Right ventricle myocardium inferior (tissue), 1 donor: ENCODE measurements at places on chromosomes 3 and 15. TPM values are rescaled to one million over a fixed set of nuclear protein-coding genes. Genes with fewer than 3 reads are reported as not detected.

GRCh38 chr15:100033140-100033857, 300.1 kb upstream of the LYSMD4 start:
- no peak for DNase-seq

TAGLN3 gene
- total RNA-seq, result not detected

DNA sequence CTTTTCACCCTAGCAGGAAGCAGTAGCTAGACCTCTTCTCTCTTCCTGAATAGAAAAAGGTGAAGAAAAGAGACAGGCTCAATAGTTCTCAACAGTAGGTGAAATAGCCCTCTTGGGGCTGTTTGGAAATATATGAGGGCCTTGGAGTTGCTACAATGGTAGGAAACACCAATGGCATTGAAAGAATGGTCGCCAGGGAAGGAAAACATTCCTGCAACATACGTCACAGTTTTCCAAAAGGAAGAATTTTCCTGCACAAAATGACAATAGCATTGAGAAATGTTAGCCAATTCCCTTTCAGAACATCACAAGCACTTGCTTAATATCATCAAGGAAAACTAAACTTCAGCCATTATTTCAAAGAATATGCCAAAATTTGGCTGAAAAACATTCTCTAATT, 484.5 kb downstream of the IGSF11 start:
- no peak for DNase-seq

DNA sequence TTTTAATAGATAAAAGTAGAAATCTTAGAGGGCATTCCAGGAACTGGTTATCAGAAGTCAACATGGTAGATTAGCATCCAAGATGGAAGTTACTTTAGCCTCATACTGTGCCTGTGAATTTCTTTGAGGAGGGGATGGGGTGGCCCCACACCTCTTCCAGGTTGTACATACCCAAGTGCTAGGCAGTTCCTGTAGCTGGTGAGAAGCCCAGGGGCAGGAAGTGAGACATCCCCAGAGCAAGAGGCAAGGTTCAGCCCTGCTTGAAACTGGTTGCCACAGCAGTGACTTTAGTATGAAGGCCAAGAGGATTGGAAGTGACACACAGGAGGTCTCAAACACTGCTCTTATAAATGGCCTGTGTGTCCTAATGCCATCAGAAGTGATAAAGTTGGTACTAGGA, 11.9 kb downstream of the GTPBP8 start:
- DNase-seq, result no peak

GRCh38 chr3:114456742-114457141, 162.9 kb downstream of the TIGIT start:
- DNase-seq, result no peak

GRCh38 chr15:58322253-58322652, 109.5 kb upstream of the LIPC start:
- no peak for DNase-seq

DNA sequence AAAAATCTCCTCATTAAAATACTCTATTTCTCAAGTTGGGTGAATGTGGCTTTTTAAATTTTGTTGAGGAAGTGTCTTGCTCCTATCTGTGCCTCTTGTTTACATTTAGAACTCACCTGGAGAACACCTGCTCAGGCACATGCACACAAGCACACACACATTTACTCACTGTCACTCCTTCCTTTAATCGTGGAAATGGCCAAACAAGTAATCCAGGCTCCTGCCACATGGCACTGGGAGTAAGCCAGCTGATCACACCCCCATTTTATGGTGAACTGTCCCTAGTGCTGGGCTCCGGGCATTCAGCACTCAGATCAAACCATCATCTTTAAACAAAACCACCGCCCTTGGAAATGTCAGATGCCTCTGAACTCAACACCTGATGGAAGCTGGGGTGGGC, 204.7 kb upstream of the BHLHE40 start:
- DNase-seq, result no peak

LRRC2 gene
- 110 TPM for total RNA-seq

SCN11A gene
- total RNA-seq, result 0.08 TPM

STAB1 gene
- 88.1 TPM for total RNA-seq

GRCh38 chr15:101723171-101723873, 951 bp downstream of the TARS3 start:
- no peak for DNase-seq

MST1R gene
- 1.2 TPM for total RNA-seq

NEK4 gene
- total RNA-seq, result 20.4 TPM

- peak; percentile 47 for DNase-seq
These were observed 562 bp downstream of the NEO1 start for GRCh38 chr15:73052653-73053397.

GRCh38 chr3:143783851-143784370, 64.4 kb downstream of the SLC9A9 start:
- DNase-seq, result no peak

DNA sequence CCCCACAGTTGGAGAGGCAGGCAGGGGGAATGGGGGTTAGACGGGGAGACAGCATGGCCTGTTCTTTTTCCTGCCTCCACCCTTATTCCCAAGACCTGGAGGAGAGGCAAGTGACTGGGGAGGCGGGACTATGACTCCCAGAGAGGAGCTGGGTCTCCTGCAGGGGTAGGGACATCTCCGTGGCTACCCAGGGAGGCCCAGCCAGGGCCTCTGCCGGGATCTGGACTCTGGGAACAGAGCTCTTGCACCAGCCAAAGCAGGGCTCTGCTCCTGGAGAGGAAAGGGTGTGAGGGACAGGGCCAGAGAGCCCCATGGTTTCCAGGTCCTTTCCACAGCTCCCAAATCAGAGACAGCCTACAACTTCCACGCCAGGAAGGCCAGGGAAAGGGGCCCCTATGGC, 22.8 kb downstream of the CFAP100 start:
- DNase-seq, result no peak

DNA sequence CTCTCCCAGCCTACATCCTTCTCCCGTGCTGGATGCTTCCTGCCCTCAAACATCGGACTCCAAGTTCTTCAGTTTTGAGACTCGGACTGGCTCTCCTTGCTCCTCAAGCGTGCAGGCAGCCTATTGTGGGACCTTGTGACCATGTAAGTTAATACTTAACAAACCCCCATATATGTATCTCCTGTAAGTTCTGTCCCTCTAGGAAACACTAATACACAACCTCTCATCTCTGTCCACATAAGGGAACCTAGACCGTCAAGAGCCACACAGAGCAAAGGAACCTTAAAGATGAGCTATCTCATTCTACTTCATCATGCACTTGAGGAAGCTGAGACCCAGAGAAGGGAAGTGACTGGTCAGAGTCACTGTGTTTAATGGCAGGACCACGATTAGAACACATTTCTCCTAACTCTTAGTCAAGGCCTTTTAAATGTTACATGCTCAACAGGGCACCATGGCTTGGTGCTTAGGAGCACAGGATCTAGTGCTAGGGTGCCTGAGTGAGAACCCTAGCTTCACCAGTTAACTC, 50.3 kb downstream of the NPTN start:
- peak; percentile 33 for DNase-seq

DNA sequence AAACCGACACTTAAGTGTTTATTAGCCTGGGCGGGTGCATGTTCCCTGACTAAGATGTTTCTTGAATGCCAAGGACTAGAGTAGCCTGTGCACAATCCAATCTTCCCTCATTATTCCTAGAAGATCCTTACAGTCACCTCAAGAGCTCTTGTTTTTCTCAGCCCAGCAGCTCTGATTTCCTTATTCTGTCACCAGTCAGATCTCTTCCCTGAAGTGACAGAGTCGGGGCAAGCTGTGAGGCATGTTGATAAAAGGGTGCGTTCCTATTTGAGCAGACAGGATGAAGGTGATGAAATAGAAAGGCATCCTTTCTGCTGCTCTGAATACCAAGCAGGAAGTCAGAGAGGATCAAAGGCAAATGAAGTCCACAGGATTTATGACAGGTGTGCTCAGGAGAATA, 125.6 kb upstream of the MCTP2 start:
- no peak for DNase-seq

PAQR9 gene
- 13.7 TPM for total RNA-seq

- no peak for DNase-seq
These were observed 20.5 kb downstream of the ALCAM start for GRCh38 chr3:105387122-105387751.

FANCD2OS gene
- not detected for total RNA-seq

MTFMT gene
- 18.7 TPM for total RNA-seq

TGM5 gene
- total RNA-seq, result not detected

GP9 gene
- total RNA-seq, result not detected

DNA sequence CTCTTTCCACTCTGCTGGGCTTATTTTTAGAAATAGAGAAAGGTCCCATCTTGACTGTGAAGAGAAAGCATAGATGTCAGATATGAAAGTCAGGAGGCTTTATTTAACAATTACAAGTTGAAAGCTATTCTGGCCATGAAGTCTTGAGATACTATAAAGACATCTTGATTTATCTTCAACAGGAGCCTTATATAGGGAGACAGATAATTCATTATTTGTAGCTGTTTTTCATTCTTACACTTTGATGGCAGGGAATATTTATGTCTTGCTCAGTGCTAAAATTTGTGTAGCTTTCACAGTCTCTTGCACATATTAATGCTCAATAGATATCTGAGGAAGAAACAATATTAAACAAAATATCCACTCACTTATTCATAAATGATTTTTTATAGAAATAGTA, 248.8 kb downstream of the C3orf38 start:
- no peak for DNase-seq

- no peak for DNase-seq
These were observed 356.5 kb downstream of the TBL1XR1 start for GRCh38 chr3:176840641-176841286.

DNA sequence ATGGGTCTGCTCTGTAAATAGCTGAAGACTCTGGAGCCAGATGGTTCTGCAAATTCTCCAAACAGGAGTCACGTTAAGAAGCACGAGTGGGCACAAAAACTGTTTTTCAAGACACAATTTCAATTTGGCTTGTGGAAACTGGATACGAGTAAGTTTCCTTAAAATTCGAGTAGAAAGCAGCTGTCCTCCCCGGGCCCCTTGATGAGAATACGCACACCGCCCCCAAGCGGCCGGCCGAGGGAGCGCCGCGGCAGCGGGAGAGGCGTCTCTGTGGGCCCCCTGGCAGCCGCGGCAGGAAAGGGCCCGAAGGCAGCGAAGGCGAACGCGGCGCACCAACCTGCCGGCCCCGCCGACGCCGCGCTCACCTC, 778 bp upstream of the THBS1 start:
- peak; percentile 95 for DNase-seq

FBXW12 gene
- not detected for total RNA-seq

- no peak for DNase-seq
These were observed 35.1 kb upstream of the ZDHHC23 start for GRCh38 chr3:113912552-113913236.

MYRIP gene
- 2.1 TPM for total RNA-seq

DNA sequence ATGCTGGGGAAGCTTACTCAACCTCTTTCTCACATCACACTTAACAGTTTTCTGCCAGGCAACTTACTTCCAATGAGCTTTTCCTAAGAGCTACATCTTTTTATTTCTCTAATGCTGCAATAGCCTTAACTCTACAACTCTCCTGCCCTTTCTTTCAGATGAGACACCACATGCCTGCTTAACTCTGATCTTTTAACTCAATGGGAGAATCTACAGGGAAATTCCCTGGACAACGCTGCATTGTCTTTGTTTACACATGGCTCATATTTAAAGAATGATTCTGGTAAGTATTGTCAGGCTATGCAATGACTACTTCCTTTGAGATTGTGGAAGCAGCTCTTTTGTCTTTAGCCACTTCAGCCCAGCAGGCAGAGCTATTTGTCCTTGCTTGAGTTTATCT, 353.1 kb upstream of the BCHE start:
- no peak for DNase-seq

DNA sequence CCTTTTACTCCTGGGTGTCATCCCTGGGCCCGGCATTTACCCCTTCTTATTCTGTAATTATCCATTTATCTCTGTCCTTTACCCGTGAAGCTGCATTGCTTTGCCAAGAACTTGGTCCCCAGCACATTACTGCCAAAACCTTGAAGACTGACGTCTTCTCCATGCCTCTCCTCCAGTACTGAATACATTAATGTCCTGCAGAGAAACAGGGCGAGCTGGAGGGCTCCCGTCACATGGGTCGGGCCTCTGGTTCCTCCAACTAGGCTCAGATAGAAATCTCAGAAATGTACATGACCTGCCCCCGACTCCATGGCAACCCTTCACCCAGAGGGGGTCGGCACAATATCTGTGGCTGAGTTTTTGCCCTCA, 445 bp downstream of the EFCAB12 start:
- no peak for DNase-seq

ZBTB20 gene
- total RNA-seq, result 55.7 TPM

GRCh38 chr3:178875836-178876235, 195.8 kb downstream of the ZMAT3 start:
- no peak for DNase-seq

CATSPER2 gene
- total RNA-seq, result 0.54 TPM

DNA sequence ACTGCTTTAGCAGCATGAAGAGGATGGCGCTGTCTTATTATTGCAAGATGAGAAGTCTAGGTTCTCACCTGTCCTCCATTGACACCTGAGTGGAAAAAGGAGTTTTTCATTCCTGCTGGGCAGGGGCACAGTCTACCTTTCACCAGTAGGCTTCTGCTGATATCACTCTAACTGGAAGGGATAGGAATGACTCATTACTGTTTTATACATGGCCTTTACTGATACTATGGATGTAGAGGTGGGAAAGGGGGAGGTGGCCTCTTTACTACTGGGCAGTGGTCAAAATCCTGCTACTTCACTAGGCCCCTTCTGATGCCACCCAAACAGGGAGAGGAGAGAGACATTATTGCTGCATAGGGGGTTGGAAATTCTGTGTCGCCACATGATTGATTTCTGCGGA, 97.8 kb downstream of the BBX start:
- DNase-seq, result no peak

IGF1R gene
- 26.3 TPM for total RNA-seq

DNA sequence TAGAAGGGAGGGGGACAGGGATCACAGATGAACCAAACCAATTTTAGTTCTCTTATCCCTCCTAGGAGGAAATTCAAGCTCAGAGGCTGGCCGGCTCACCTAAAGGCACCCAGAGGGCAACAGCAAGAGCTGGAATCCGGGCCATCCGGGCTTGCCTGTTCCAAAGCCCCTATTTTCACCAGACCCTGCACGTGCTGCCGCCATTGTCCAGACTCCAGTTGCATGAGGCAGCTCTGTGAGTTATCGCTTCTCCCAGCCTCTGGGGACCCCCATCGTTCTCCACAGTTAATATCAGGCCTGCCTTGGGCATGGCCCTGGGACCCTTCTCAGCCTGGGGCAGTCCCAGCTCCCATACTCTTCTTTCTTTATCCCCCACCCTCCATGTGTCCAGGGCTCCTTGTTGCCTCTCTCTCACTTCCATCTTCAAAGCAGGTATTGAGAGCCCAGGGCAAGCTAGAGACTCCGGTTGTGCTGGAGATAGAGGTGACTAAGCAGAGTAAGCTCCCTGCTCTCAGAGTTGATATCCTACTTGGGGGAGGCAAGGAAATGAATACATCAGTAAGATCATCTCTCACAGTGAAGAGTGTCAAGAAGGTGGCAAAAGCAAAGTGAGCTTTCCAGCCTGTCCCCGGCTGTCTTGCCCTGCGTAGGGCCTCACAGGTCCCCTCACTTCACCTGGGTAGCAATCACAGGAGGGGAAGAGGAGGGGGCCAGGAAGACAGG, 322.8 kb downstream of the UACA start:
- DNase-seq, result no peak

- peak; percentile 26 for DNase-seq
These were observed 129.1 kb upstream of the MEF2A start for GRCh38 chr15:99436542-99437314.
